Left renal pelvis (tissue), 4 donors: ENCODE measurements at places on chromosomes 7 and 10. TPM values are rescaled to one million over a fixed set of nuclear protein-coding genes. Genes with fewer than 3 reads are reported as not detected.

The CYP3A4 gene
- 0.17 TPM for polyA plus RNA-seq

The PPP2R2D gene
- 49.8 TPM for polyA plus RNA-seq

The KCTD7 gene
- 20.6 TPM for polyA plus RNA-seq

The AGFG2 gene
- 14.4 TPM for polyA plus RNA-seq

The TUBAL3 gene
- not detected for polyA plus RNA-seq

The POM121 gene
- 38.0 TPM for polyA plus RNA-seq

The TAS2R3 gene
- 0.70 TPM for polyA plus RNA-seq

DNA sequence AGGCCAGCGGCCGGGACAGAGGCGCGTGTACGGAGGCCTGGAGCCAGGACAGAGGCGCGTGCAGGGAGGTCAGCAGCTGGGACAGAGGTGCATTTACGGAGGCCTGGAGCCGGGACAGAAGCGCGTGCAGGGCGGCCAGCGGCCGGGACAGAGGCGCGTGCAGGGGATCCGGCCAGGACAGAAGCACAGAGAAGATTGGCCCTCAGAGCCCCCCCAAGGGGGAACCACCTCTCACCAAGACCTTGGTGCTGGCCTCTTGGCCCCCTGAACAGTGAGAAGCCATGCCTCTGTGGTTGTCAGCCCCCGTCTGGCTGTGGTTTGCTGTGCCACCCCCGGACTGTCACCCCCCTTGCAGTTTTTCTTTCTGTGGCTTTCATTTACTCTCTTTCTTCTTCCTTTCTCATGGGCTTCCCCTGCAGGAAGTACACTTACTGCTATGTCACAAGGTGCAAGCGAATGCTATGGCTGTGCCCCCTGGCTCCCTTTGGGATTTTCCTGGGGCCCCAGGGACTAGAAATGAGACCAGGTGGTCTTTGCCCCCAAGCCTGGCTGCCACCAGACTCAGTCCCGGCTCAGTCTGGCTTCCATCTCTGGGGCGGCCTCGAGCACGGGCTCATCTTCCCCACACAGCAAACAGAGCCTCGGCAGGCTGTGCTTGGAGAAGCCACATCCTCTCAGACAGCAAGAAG lies 41.1 kb downstream of the INSIG1 start:
- DNase-seq = no peak

GRCh38 chr7:12032146-12032545 lies 178.9 kb upstream of the TMEM106B start:
- DNase-seq = no peak

DNA sequence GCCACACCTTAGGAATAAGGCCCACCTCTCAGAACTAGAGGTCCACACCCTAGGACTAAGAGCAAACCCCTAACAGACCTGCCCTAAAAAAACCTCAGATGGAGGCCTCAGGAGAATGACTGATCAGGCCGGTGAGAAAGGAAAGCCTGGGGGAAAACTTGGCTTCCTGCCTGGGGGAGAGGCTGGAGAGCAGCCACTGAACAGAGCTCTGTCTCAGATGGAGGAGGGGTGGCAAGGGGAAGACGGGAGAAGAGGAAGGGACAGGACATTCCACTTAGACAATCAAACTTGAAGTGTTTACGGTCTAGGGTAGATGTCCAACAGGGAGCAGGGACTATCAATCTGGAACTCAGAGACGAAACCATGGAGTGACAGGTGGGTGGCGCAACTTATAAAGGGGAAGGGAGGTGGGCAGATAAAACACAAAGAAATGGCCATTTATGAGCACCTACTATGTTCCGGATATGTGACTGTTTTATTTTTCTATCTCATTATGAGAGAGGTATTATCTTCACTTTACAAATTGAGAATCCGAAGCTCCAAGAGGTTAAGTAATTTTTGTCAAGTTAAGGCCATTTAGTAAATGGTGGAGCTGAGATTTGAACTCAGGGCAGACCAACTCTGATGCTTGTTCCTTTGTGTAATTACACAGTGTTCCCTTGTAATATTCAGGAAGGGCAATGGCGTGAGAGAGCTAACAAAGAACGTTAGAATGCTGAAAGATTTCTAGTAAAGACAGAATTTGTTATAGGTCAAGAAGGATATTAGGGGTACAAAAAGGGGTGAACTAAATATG lies 82.6 kb downstream of the DNMBP start:
- DNase-seq = no peak

DNA sequence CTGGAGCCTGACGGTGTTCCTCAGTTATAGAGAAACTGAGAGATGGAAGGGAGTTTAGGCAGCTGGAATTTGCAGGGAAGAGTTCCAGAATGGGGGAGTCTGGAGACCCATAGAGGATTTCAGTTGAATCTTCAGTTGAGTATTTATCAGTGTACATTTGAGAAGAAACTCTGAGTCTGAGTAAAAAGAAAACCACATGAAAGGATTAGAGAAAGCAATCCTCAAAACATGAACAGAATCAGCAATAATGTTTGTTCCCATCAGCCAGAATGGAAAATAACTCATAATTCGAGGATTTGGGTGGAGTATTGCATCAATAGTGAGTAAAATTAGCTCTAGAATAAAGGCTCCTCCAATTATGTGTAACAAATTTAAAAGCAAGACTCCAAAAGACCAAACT lies 130.0 kb upstream of the AHR start:
- DNase-seq = no peak

DNA sequence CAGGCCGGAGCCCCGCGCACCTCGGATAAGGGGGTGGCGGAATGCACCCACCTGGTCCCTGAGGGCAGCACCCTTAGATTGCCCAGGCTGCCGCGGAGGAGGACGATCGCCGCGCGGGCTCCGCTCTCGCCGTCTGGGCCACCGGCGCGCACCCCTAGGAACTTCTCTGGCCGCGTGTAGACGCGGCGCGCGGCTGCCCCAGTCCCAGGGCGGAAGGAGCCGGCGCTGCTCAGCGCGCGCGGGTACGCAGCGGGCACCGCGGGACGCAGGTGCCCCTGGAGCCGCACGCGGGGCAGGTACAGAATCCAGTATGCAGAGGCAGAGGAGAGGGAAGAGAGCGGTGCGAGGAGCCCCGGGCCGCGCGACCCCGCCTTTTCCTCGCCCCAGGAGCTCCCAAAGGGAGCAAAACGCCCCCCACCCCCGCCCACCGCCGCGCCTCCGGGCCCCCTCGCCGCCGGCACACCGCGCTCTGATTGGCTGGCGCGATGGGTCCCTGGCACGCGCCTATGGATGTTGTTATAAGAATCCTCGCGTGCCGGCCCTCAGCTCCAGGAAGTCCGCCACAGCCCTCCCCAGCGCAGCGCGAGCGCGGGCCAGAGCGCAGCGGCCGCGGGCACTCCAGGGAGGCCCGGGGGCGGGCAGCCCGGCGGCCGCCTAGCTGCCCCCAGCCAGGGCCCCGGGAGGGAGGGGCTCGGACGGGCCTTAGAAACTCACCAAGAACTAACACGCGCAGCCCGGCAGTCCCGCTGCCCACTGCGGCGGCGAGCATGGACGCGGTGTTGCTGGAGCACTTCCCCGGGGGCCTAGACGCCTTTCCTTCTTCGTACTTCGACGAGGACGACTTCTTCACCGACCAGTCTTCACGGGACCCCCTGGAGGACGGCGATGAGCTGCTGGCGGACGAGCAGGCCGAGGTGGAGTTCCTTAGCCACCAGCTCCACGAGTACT lies at the start of gene PTF1A:
Gene PTF1A (plus strand): TSS at position 549 of the 948 bp plus-strand sequence. CDS start 219 bp downstream, at position 768.
- DNase-seq = no peak

GRCh38 chr7:115984105-115984504 lies 46.5 kb downstream of the TFEC start:
- no peak for DNase-seq

GRCh38 chr7:117673839-117674238 lies 194.0 kb downstream of the CFTR start:
- DNase-seq = no peak

- DNase-seq = no peak
These were observed 8.7 kb upstream of the BHLHA15 start for GRCh38 chr7:98202367-98203195.

- DNase-seq = no peak
These were observed 112.6 kb downstream of the AOAH start for GRCh38 chr7:36611703-36612102.

DNA sequence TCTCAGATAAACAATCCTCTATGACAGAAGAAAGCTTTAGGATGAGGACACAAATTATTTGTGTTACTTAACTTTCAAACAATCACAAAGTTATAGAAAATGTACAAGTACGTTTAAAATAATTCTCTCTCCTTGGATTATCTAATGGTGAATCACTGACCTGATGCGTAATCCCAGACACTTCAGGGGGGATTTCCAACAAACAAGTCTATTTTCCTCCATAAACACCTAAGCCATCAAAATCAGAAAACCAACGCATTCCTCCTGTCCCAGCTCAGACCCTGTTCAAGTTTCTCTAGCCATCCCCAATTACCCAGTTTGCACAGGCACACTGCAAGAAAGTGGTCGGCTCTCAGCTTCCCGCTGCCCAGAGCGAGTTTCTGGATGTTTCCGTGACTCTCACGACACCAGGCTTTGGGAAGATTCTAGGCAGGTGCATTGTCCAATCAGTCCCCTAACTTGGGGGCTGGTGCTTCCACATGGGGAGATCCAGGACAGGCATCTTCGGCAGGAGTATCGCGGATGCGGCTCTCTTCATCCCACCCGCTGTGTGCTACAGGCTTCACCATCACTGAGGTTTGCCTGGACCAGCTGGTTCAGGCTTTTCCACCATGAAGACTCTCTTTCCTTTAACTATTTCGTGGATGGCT lies 200.0 kb downstream of the ZMYND11 start:
- DNase-seq = no peak

DNA sequence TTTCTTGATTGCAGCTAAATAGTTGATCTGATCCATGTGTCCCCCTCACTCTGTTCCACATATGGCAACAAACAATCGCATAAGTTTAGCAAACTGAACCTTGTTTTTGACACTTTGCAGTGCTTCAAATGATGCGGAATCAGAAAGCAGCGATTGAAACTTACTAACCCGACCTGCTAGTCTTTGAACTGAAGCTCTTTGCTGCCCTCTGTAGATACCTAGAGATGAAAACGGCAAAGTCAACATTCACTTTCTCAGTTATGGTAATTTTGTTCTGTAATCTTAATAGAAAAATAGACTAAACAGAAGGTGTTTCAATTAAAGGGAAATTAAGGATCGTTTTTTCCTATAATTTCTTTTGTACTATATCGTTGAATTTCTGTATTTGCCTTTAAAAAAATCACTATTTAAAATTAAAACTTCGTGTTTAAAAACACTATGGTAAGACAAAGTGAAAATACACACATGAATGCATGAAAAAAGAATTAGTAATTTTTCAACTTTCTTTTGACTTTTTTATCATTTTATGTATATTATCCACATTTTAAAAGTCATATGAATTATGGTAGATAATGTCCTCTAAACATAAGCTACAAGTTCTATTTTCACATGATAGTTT lies 276.5 kb downstream of the MAGI2 start:
- DNase-seq = no peak

DNA sequence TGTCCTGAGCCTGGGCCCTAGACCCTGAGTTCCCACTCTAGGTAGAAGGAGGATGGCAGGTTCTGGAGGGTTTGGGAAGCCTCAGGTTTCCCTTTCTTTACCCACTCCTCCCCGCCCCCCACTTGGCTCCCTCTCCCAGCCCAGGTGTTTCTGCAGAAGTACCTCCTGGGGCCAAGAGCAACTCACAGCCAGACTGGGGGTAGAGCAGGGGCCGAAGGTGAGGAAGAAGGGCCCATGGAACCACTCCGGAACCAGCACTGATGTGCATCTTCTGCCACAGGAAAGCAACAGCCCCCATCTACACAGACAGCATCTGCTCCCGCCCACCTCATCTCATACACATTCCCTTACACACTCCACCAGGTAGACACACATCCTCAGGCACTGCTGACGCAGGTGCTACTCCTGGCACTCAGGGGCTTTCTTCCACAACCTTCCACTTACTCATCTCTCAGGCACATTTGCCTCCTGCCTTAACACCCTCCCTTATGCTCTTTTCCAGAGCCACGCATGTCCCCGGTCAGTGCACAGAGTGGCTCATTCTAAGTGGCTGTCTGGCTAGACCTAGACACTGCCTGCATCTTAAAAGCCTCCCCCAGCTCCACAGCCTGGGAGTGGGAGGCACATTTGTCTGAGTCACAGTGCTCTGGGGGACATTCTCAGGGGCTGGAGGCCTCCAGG lies 1.8 kb downstream of the EPHB6 start:
- no peak for DNase-seq

DNA sequence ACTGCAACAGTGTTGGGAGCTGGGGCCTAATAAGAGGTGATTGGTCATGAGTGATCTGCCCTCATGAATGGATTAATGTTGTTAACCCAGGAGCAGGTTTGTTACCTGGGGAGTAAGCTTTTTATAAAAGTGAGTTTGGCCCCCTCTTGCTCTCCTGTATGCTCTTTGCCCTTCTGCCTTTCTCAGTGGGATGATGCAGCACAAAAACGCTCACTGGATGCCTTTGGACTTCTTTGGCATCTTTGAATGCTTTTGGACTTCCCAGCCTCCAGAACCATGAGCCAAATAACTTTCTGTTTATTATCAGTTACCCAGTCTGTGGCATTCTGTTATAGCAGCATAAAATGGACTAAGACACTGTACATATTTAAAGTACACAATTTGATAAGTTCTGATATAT lies 48.5 kb downstream of the CCDC71L start:
- DNase-seq = no peak

DNA sequence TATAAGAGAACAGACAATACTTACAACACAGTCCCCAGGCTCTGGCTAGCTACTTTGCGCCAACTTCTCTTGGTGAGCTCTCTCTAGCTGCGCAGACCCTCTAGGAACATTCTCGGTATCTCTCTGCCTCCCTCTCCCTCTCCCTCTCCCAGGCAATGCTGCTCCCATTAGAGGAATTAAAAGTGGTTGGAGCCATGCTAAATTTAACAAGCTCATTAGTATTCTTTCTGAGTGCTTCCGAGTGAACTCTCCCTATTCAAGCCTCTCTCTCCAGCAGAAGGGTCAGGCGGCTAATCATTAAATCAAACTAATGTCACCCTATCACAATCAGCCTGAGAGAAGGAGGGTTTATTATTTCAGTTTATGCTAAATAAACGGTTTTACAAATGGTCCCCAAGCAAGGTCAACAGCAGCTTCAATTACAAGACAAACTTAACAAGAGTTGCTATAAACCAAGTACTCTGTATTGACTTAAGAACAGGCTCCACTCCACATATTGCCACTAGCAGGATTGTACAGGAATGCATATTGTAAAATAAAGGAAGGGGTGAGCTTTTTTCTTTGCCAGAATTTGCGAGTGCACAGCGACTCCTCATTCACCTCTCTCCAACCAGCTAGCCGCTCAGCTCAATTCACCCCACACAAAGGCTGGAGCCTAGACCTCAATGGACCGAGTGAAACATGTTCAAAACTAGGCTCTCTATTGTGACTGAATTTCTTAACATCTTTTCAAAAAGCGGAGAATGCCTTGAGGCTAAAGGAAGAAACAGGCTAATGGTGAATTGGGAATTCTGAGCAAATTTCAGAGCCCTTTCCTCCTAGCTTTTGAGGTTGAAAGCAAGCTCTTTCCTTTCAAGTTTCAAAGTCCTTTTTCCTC lies 84.4 kb downstream of the GLI3 start:
- DNase-seq = no peak

GRCh38 chr7:36970551-36971514 lies 246.5 kb upstream of the AOAH start:
- DNase-seq = no peak

- DNase-seq = no peak
These were observed 12.2 kb upstream of the PSAP start for GRCh38 chr10:71863203-71863602.

- DNase-seq = no peak
These were observed 467.3 kb upstream of the MBL2 start for GRCh38 chr10:53239873-53240272.

GRCh38 chr10:97124211-97124610 lies 61.5 kb downstream of the SLIT1 start:
- DNase-seq = no peak
